Esophagus squamous epithelium (tissue), 5 donors: ENCODE measurements at places on chromosomes 3 and 15. TPM values are rescaled to one million over a fixed set of nuclear protein-coding genes. Genes with fewer than 3 reads are reported as not detected.

GRCh38 chr15:90893175-90894090 is 9.1 kb downstream of the FES start:
- no peak for DNase-seq
- H3K27me3 ChIP-seq: no peaks in the 10 kb centered on the region
- no peak overlapping the region for H3K4me3 ChIP-seq
- H3K36me3 ChIP-seq: peaks cover 16% of the 10 kb centered on the region
- no peaks in the 10 kb centered on the region for H3K4me1 ChIP-seq

DNA sequence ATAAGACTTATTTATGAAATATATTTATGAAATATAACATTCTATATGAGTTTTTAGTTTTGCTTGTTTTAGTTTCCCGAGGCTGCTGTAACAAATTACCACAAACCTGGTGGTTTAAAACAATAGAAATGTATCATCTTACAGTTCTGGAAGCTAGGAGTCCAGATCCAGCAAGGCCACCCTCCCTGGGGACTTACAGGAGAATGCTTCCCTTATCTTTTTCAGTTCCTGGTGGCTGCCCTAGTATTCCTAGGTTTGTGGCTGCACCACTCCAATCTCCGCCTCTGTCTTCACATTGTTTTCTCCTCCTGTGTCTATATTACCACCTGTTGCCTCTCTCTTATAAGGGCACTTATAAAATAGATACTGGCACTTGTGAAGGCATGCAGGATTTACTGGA is 877.8 kb downstream of the TUSC7 start:
- H3K27me3 ChIP-seq: no peaks in the 10 kb centered on the region
- DNase-seq: no peak
- H3K27ac ChIP-seq: no peak overlapping the region
- H3K4me3 ChIP-seq: no peak overlapping the region

DNA sequence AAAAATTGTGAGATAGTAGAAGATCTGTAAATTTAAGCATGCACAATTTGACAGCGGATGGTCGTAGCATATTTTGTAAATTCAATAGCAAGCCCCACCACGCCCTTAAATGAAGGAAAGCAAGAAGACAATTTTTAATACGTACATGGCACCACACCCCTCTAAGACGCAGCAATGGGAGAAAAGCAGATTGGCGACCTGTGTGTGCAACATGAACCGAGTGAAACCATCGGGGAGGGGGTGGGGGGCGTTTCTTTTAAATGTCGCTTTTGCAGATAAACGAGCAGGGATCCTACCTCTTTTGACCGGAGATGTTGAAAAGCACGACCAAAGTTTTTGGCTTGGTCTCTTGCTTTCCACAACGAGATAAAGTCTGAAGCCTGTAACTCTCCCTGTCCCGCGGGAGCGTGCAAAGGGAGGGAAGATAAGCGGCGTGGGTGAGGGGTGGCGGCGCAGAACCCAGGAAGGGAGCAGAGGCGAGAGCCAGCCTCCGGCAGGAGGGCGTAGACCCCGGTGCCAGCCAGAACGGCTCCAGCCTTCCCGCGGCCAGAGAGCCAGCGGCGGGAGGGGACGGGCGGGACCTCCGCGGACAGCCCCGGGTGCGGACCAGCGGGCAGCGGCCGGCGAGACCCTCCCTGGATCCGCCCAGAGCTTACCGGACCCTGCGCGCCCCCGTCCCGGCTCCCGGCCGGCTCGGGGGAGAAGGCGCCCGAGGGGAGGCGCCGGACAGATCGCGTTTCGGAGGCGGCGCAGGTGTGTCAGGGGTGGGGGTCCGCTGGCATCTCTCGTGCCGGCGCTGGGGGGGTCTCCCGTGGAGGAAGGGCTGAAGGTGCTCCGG is at the start of gene CHL1:
Gene CHL1, plus strand, starts transcription at position 453 of the 838 bp plus-strand sequence. CDS start 123,014 bp downstream, outside the sequence.
- H3K4me1 ChIP-seq: peaks cover 7% of the 10 kb centered on the region
- H3K27me3 ChIP-seq: no peaks in the 10 kb centered on the region
- DNase-seq: no peak
- peak within 1 kb of the TSS; percentile 67 for H3K27ac ChIP-seq

Gene ELL3
- total RNA-seq: 30.9 TPM

Gene SEMA3B
- 2.3 TPM for total RNA-seq

Gene CMTM8
- 7.4 TPM for total RNA-seq
